SW480 (cell line): ENCODE measurements at places on chromosomes 2 and 18.
A peak's percentile ranks its signal among the peaks of the same experiment; 100 is the strongest.

DNA sequence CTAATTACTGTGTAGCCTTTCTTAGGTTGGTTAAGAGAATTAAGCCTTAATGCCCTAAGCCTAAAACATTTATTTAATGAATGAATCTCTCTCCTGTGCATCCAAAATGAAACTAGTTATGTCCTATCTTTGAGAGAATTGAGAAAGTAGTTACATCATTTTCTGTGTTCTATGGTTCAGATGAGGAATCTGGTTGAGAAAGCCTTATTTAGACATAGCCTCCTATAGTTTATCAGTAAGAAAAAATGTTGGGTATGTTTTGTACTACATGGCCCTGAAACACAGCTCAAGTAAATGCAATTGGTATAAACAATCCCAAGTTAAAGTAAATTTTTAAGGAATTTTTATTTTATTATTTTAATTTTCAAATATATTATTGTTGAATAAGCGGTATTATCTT is 25.9 kb upstream of the RAMP1 start:
- DNase-seq, result no peak

- no peak for DNase-seq
Measured at GRCh38 chr2:237633061-237633561, 5.7 kb downstream of the LRRFIP1 start.

GRCh38 chr2:126518196-126518595 is 137.8 kb upstream of the GYPC start:
- DNase-seq, result no peak

DNA sequence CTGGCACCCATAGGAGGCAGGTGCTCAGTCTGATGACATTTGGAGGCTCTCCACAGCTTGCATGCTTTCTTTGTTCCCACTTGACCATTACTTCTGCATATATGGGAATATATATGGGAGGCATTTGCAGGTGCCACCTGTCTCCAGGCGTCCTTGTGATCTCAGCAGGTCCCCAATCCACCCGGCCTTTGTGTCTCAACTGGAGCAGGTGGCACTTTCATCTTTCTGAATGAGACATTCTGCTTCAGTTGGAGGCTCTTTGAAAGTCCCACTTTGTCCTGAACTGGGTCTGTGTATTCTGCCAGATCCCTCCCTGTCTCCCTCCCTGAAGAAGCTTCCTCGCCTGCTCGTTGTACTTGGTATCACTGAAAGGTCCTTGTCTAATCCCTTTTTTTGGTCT is 318.1 kb upstream of the EPAS1 start:
- DNase-seq, result no peak

DNA sequence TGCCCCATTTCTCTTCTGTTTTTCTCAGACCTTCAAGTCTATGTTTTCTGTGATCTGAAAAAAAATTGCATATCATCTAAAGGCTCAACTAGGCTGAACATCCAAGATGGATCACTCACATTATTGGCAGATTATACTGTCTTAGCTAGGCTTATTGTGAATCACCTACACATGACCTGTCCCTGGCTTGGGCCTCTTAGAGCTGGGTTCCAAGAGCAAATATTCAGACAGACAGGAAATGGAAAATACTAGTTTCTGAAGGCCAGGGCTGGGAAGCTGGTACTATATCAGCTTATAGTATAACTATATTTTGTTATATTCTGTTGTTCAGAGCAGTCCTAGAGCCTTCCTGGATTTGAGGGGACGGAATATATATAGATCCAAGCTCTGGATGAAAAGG is 90.3 kb downstream of the PIK3C3 start:
- DNase-seq, result no peak

- no peak for DNase-seq
Measured at GRCh38 chr2:174124181-174124580, 124.2 kb downstream of the OLA1 start.

- peak; percentile 65 for DNase-seq
Measured at GRCh38 chr2:90069290-90069894, 1377.9 kb downstream of the RPIA start.

- DNase-seq, result no peak
Measured at GRCh38 chr2:26853751-26854150, 5.8 kb downstream of the DPYSL5 start.

GRCh38 chr2:192016265-192016664 is 169.4 kb upstream of the CAVIN2 start:
- no peak for DNase-seq

- DNase-seq, result peak; percentile 37
Measured at GRCh38 chr2:58569475-58570185, 328.5 kb upstream of the FANCL start.

GRCh38 chr2:62141142-62141740 is 54.7 kb upstream of the B3GNT2 start:
- DNase-seq, result no peak

DNA sequence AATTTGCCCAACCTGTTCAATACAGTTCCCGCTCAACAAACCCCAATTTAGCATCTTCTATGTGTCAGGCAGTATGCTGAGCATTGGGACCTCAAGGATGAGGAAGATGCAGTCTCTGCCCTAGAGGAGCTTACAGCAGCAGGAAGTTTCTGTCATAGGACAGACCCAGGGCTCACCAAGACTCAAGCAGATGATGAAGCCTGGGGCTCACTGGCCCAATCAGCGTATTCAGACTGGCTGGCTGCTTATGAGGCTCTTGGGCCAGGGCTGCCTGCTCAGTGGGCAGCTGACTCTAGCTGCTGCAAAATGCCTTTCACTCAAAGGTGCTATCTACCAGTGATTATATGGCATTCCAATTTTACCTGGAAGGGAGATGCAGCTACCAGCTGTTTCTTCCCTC is 2.1 kb downstream of the FAM178B start:
- DNase-seq, result no peak

DNA sequence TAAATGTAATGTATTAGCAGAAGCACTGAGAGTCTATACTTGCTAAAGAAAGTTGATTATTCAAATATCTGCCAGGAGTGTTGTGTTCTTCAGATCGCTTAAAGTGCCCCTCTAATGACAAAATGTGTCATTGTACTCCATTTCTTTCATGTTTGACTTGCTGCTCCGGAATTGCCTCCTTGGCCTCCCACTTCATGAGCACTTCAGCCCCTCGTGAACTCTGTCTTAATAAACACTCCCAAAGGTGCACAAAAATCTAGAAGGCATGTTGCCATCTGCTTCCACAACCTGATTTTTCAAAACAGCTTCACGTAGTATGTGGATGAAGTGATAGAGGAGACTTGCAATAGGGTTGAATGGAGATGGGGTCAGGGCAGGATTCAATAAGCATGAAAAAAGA is 396.1 kb downstream of the TDRD15 start:
- no peak for DNase-seq

DNA sequence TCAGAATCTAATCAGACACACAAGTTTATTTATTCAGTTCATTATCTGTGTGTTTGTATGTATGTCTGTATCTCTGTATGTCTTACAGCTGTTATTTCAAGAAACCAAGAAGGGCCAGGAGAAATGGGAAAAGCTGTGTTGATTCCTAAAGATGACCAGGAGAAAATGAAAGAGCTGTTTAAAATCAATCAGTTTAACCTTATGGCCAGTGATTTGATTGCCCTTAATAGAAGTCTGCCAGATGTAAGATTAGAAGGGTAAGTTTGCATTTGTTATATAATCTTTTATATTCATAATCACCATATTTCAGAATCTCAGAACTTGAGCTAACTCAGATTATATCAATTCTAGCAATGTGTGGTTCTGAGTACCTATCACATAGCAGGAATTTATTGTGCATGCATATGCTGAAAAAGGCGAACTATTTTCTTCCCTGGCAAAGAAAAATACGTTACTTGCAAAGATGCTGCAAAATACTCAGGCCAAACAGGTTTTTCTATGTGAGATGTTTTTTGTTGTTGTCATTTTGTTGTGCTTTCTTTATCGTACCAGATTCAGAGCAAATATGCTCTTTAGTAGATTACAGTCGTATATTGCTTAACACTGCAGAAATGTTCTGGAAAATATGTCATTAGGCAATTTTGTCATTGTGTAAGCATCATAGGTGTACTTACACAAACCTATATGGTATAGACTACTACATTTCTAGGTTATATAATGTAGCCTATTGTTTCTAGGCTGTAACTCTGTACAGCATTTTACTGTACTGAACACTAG is 268.7 kb downstream of the GALNT13 start:
- DNase-seq, result no peak

GRCh38 chr2:233061591-233062450 is 1.7 kb downstream of the INPP5D start:
- peak; percentile 46 for DNase-seq

- peak; percentile 89 for DNase-seq
Measured at GRCh38 chr2:97728091-97728731, 14.8 kb downstream of the ZAP70 start.

GRCh38 chr2:85788603-85789002 is 34.8 kb downstream of the ATOH8 start:
- no peak for DNase-seq

GRCh38 chr2:64675860-64676259 is 22.1 kb upstream of the SERTAD2 start:
- DNase-seq, result peak; percentile 55

- DNase-seq, result no peak
Measured at GRCh38 chr2:27901234-27901633, 10.7 kb downstream of the BABAM2 start.

DNA sequence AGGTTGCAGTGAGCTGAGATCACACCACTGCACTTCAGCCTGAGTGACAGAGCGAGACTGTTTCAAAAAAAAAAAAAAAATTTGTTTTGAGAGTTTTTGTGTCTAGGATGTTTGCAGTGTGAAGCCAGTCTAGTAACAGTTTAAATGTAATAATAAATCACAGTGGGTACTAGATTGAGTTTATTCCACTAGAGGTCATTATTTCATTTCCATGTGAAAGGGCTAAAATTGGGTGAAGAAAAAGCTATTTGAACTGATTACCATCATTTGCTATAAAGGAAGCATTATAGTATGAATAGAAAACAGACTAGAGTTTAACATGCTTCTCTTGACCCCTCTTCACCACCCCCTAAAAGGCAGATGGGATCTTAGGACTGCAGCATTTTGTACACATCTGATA is 20.3 kb downstream of the SNRPD1 start:
- DNase-seq, result no peak

GRCh38 chr2:147363181-147363580 is 481.6 kb upstream of the ACVR2A start:
- no peak for DNase-seq

GRCh38 chr2:65366595-65367125 is 65.7 kb downstream of the SPRED2 start:
- DNase-seq, result peak; percentile 99

DNA sequence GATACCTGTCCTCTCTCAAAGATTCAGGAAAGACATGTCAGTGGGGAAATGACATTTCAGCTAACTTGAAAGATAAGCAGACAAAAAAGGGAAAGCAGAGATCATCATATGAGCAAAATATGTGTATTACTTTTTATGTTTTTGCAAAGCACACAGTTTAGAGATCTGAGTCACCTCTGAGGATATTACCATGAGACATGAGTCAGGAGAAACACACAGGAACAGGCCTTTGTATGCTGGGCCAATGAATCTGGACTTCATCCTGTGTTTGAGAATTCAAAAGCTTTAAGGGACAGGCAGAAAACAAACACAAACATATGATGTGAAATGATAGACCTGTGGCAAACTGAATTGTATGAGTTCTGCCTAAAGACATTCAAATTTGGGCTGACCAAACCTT is 306.0 kb upstream of the EPC2 start:
- DNase-seq, result no peak

- DNase-seq, result peak; percentile 1
Measured at GRCh38 chr2:200003444-200003843, 48.1 kb downstream of the MAIP1 start.

- DNase-seq, result peak; percentile 56
Measured at GRCh38 chr18:34659579-34660517, 50.2 kb upstream of the DTNA start.

DNA sequence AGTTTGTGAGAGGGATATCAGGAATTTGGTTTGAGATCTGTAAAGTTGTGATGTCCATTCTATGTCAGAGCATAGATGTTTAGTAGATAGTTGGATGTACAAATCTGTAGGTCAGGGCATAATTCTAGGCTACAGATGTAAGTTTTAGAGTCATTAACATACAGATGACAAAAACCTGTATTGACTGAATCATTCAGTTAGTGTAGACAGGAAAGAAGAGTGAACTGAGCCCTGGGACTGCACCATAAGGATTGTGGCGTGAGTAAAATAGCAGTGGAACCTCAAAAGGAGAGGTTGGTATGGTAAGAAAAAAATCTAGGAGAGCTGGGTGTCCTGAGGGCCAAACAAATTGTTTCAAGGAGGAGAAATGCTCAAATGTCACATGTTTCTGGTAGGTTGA is 73.1 kb upstream of the RPRM start:
- no peak for DNase-seq

DNA sequence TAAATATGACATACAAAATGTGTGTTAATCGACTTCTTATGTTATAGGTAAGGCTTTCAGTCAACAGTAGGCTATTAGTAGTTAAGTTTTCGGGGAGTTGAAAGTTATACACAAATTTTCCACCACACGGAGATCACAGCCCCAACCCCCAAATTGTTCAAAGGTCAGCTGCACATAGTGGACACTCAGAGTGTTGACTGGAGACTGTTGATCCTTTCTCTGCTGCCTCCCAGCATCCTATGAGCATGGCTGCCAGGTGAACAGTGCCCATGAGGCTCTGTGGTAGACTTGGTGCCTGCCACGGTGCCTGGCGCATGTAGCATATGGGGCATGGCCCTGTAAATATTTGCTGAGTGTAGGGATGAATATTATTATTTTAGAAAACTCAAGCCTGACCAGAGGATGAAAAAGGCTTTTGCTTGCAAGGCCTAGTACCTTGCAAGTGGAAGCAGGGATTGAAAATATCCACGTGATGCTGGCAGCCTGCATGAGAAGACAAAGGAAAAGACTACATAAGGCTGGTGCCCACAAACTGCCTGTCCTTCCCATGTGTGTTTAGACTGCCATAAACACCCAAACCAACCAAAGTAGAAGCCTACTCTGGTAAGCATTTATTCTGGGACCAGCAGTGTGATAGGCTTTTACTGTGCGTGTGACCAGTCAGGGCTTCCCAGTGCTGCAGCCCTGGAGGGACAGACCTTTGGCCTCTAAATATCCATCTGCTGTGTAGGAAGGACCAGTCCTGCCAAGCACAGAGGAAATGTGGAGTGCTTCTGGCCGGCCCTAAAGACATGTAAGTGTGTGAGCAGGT is 226.1 kb downstream of the LDLRAD4 start:
- no peak for DNase-seq

GRCh38 chr18:76487070-76487469 is 8.0 kb downstream of the ZNF516 start:
- DNase-seq, result no peak
